Adipocyte (in vitro differentiated cells): ENCODE measurements at places on chromosomes 5 and 9.

- no peak for DNase-seq
Observed at GRCh38 chr5:119681734-119682133, 52.4 kb downstream of the FAM170A start.

- no peak for DNase-seq
Observed at GRCh38 chr9:94600258-94600657, 6.6 kb upstream of the FBP2 start.

- DNase-seq: peak; percentile 15
Observed at GRCh38 chr5:6328173-6328572, 50.2 kb downstream of the MED10 start.

DNA sequence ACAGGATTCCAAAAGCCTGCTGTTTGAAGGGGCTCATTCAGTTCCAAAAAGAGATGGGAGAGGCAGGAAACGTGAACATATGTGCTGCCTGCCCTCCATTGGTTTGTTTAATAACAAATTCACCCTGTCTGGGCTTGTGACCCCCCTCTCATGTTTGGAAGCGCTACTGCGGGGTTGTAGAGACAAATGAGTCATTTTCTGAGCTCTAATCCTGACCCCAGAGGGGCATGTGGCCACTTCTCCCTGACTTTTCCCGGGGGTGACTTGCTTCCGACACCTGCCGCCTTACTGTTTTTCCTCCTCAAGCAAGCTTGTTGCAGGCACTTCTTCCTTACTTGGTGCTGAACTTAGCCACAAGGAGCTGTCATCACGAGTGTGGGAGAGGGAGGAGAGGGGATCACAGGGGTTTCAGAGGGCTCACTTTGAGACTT is 75.9 kb downstream of the LMNB1 start:
- no peak for DNase-seq

DNA sequence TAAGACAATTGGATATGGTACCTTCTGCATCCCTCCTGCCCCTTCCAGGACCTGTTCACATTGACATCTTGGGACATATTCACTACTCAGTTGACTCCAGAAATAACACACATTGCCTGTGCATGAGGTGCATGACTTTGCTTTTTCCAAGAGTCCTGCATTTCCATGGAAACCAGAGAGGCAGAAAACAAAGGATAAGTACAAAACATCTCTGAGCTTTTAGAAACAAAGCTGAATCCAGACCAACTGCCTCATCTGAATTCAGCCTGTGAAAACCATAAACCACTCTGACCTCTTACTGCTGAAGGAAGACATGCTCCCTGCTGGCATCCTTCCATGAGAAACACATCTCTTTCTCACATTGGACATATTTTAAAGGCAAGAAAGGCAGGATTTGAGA is 695.1 kb downstream of the TAF11L14 start:
- DNase-seq: peak; percentile 11

- DNase-seq: no peak
Observed at GRCh38 chr9:68631811-68632210, 73.2 kb upstream of the PIP5K1B start.

GRCh38 chr5:147901599-147902039 is 4.7 kb downstream of the C5orf46 start:
- peak; percentile 53 for DNase-seq
